ENCODE measurements at places on chromosomes 1 and 21.
A peak's percentile ranks its signal among the peaks of the same experiment; 100 is the strongest.

DNA sequence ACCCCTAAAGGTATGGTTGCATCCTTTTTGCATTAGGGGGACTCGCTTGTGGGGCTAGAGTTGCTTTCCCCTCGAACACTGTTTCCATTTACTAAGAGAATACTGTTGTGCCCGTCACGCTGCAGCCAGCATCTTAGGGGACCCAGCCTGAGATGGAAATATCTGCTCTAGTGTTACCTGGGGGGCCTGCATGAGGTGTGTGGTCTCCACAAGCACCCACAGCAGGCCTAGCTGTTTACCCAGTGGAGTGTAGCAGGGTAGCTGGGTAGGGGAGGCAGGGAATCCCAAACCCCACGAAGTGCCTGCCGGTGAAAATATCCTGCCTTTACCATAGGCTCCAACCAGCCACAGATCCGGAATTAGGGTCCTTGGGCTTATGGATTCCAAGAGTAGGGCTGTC lies 303.6 kb downstream of the PTPRU start:
- DNase-seq = no peak

- DNase-seq = no peak
Measured at GRCh38 chr1:41708332-41708731, 210.4 kb downstream of the HIVEP3 start.

GRCh38 chr1:151509350-151510019 lies 1.7 kb upstream of the CGN start:
- no peak for DNase-seq

DNA sequence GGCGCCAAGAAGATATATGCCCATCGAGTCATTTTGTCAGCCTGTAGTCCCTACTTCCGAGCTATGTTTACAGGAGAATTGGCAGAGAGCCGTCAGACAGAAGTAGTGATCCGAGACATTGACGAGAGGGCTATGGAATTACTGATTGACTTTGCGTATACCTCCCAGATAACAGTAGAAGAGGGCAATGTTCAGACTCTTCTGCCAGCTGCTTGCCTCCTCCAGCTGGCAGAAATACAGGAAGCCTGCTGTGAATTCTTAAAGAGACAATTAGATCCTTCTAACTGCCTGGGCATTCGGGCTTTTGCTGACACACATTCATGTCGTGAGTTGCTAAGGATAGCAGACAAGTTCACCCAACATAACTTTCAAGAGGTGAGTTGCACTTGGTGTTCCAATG lies 19.1 kb downstream of the KLHL20 start:
- peak; percentile 27 for DNase-seq

- no peak for DNase-seq
Measured at GRCh38 chr1:91831132-91831930, 54.6 kb downstream of the TGFBR3 start.

DNA sequence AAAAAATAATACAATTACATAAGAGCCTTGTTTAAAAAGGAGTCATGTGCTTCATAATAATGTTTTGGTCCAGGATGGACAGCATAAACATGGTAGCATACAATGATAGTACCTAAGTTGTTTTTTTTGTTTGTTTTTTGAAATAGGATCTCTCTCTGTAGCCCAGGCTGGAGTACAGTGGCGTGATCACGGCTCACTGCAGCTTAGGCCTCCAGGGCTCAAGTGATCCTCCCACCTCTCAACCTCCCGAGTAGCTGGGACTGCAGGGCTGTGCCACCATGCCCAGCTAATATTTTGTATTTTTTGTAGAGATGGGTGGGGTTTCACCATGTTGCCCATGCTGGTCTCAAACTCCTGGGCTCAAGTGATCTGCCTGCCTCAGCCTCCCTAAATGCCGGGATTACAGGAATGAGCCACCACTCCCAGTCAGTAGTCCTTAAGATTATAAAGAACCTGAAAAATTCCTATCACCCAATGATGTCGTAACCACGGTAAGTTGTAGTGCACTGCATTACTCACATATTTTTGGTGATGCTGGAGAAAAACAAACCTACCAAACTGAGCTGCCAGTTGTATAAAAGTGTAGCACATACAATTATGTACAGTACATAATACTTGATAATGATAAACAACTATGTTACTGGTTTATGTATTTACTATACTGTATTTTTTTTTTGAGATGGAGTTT lies 22.4 kb upstream of the RCOR3 start:
- DNase-seq = no peak

DNA sequence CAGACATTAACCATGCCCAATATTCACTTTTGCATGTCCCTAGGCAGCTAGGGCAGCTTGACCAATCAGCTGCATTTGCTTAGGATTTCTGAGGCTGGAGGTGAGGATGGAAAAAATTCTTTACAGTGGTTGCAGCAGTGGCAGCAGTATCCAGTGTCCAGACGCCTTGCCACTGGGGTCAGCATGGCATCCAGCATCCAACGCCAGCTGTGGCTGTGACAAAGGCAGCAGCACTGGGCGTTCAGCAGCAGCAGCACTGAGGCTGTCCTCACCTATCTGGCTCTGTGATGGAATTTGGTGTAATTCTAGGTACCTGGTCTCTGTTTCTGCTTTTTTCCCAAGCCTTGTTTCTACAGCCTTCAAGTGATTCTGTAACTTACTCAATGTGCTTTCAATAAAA lies 15.5 kb downstream of the RHBDL2 start:
- no peak for DNase-seq

DNA sequence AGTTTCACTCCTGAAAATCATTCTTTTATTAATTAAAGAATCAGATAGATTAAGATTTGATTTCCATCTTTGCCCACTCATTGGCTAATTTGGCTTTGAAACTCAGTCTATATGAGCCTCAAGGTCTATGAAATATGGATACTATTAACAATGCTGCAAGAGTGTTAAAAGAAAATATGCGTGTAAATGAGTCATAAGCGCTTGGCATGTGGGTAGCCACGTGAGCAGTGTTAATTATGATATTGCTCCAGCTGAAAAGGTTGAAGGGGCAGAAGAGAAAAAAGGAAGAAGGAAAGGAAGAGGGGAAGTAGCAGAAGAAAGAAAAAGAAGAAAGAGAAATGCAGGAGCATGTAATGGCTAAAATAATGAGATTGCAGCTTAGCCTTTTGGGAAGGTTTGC lies 151.4 kb downstream of the CHRM3 start:
- DNase-seq = no peak
